CD4-positive, alpha-beta T cell treated with Interleukin-6 at 100 ng/mL for 8 hours (primary cell): ENCODE measurements at places on chromosomes 13 and 19.

DNA sequence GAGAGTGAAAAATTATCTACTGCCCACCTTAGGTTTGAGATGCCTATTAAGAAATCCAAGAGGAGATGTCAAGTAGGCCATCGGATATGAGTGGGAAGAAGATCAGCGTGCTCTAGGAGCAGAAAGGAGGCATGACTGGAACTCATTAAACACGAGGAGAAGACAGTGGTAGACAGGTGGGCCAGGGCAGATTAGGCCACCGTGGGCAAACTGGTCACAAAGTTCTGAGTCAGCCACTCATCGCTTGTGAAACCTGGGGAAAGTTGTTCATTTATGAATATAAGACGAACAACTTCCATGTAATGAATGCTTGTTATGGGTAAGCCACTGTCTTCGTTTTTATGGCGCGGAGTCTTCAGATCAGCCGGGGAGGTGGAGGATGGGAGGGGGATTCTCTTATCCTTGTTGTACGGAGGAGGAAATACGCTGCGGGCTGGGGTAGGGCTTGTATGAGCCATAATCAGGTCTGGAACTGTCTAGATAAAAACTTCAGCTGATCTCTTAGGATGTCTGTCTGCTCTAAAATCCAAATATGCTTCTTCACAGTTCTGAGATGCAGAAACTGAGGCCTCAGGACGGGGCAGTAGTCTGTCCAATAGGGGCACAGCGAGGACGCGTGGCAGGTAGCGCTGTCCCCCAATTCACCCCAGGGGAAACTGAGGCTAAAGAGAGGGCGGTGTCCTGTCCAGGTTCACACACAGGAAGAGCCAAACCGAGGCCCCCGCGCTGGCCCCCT, 1.1 kb upstream of the ZNF444 start:
- DNase-seq = no peak

DNA sequence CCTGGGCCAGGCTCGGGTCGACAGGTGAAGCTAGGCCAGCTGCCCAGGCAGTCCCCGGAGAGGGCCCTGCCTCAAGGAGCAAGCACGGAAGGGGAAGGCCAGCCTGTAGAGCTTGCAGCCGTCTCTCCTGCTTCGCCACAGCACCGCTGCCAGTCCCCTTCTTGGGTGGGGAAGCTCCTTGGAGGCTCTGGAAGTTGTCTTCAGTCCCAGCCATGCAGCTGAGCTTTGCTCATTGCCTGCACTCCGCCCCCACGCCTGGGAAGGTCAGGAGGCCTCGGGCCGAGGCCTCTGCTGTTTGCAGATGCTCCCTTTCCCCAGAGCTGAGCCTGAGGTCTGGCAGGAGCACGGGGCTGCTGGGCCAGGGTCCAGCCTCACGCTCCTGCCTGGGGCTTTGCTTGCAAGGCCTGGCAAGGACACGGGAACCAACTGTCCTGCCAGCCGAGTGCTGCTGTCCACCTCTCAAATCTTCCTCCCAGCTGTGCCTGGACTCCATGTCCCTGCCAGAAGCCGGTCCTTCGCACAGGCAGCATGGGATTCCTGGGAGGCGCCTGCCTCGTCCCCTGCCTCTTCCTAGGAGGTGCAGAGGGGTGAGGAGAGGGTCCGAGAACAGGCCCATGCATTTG, 13.3 kb downstream of the PLEKHF1 start:
- no peak for DNase-seq

DNA sequence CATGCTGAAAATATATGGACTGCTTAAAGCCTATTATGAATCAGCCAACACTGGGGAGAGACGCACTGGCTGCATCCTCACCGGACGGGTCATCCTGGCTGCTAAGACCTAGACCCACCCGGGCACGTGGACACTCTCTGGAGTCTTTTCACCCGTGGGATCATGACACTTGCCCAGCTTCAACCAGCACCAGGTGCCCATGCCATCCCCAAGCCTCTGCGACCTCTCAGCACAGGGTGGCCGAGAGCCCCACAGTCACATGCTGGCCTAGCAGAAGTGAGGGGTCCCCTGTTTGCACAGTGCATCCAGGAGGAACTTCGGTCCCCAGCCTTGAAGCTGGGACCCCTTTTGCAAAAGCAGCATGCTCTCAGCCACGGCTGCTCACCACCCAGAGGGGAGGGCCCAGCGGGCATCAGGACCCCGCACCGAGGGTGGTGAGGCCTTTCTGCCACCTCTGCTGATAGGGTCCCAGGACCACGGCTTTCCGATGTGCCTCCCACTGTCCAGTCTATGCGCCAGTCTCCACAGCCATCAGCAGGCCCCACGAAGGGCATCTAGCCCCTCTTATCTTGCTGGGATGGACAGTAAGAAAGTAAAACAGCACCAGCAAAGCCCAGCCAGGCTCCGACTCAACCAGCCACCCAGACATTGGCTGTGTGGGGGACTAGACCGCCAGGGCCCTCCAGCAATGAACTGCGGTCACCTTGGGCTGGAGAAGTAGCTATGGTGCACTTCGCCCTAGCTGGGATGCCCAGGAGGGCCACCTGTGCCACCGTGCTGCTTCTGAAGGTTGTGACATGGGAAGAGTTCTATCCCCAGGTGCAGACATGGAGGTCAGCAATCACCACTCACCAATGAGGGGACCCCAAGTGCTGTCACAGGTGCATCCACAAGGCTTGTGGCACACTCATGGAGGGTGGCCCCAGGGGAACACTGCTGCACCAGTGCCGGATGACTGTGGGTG, 73.1 kb downstream of the CEBPG start:
- DNase-seq = no peak

DNA sequence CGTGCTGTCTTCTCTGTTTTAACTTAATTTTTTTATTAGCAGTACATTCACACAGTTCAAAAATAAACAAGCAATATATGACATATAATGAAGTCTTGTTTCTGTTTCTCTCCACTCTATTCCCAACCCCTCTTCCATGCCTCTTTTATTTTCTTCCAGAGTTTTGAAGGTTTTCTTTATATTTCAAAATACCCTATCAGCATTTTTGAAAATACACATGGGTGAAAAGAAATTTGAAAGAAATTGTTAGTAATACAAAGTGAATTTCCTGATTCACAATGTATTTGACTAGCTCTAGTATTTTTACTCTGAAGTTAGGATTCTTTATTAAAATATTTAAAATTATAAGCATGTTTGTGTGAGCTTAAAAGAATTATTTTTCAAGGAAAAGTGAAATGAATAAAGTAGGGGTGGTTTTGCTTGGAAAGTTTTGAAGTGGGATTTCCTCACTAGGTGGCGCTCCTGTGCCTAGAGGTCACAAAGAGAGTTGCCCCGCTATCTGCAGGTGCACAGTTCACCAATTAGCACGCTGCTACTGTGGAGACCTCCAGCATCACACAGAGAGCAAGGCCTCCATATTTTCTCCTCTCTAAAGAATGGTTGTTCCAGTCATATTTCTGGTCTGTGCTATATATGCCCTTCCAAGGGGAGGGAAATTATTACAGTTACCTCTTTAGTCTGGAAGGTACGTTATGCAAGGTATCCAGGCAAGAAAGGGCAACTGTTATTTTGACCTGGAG, 37.6 kb downstream of the SOX21 start:
- peak; percentile 17 for DNase-seq

DNA sequence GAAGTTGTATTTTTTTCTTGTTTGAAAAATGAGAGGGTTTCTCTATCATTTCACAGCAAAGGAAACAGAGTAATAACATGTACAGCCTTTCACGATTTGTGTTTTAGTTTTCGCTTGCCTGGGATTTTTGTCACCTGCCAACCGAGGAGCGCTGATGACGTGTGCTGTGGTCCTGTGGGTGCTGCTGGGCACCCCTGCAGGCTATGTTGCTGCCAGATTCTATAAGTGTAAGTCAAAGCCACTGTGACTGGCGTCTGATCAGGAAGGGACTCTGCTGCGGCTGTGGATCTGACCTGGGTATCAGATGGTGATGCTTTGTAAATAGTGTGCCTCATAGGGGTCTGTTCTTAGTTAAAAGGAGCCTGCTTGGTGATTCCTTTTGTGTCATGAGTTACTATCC, 45.6 kb downstream of the TM9SF2 start:
- DNase-seq = no peak

DNA sequence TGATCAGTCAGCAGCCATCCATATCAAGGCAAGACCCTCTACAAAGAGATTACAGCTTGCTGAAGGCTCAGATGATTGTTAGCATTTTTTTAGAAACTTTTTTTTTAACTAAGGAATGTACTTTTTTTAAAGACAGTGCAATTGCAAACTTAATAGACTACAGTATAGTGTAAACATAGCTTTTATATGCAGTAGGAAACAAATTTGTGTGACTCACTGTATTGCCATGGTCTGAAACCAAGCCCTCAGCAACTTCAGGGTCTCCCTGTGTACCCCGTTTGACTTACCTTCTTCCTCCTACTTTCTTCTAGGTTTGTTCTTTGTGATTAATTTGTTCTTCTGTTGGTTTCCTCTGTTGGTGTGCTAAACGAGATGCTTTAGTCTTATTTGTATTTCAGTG, 93.0 kb upstream of the TEX29 start:
- no peak for DNase-seq

DNA sequence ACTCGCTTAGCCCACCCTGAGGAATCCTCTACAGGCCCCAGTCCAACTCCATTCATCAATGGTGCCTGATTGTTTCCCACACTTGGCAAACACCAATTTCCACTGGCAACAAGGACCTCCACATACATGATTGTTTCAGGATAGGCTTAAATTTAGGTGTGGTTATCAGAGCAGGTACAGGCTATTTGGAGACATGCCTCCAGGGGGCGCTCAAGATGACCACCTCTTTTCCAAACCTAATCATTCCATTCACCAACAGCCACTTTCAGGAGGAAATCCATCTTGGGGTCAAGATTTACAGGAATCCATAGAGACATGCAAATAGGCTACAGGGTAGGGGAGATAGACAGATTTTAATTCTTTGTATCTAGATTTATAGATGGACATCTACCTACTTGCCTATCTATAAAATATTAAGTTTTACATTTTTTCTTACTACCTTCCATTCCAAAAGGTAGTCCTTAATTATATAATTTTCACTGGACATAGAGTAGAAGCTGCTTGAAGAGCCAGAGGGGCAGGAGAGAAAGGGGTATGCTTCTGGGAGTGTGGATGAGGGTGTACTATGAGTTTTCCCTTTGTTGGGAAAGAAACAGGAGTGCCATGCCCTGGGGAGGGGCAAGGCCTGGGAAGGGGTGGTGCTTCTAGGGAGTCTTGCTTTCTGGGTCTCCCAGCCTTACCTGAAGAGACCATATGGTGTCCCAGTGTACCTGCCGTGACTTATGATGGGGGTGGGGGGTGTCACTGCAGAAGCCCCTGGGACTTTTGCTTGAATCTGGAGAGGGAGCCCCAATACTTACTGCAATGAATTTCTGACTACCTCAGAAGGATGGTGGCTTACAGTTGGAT, 14.1 kb upstream of the PCDH8 start:
- DNase-seq = no peak

GRCh38 chr19:6392221-6393073, 517 bp downstream of the GTF2F1 start:
- no peak for DNase-seq

GRCh38 chr19:41702171-41702651, 6.2 kb upstream of the CEACAM5 start:
- no peak for DNase-seq

DNA sequence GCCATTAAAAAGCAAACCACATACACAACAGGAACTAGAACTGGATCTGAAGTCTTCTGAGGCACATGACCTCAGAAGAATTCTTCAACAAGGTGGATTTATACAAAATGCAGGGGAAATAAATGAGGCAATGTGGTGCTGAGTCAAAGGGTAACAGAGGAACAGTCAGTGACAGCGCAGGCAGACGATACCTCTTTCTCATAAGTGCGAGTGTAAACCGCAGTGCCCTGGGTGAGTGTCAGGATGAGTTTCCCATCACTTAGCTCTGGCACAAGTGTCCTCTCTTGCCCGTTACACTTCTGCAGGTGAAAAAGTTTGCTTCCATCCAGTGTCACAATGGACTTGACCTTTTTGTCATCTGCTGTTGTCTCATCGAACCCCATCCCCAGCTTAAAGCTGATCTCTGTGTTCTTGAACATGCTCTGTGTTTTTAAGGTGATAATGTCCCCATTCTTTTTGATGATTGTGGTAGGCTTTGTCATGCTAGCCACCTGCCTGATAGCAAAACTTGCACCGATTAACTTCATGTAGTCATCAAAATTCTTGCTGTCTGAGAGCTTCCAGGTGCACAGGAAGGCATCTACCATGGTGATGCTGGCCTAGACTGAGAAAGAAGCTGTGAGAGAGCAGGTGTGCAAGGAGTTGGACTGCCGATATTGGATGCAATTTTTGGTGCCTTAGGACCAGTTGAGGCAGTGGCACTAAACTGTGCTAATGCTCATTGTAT, 97.3 kb downstream of the AKAP11 start:
- DNase-seq = no peak

GRCh38 chr19:8611391-8611876, 919 bp upstream of the ADAMTS10 start:
- no peak for DNase-seq

DNA sequence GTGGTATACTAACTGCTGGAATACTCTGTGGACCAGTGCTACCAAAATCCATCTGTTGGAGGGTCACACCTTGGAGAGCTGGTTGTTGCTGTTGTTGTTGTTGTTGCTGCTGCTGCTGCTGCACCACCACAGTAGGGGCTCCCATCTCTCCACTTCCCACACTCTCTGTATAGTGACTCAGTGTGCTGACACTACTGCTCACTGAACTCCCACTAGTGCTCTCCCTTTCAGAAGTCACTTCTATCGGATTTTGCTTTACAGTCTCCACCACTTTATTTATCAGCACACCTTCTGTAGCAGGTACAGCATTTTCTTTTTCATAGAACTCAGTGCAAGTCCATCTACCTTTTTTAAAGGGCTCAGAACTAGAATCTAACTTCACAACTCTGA, 1.7 kb downstream of the TSC22D1 start:
- no peak for DNase-seq

DNA sequence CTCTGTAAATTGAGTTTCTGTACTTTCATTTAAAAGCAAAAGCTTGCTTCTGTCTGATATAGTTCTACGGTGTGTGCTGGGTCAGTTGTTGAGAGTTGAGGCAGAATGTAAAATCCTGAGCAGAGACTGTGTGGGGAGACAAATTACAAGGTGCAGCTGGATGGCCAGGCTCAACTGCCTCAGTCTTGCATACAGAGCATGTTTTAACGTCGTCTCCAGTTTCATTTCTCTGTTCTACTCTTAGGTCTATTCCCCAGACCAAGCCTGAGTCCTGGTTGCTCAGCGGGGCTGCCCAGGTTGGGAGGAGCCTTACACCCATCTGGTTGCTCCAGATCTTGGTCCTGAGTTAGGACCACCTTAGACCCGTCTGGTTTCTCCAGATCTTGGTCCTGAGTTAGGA, 54.4 kb upstream of the MEDAG start:
- no peak for DNase-seq
